ENCODE measurements at places on chromosomes 13 and 19. TPM values are rescaled to one million over a fixed set of nuclear protein-coding genes. Genes with fewer than 3 reads are reported as not detected.

Gene PIN1
- total RNA-seq, result 71.6 TPM

Gene ZNF440
- 9.8 TPM for total RNA-seq

Gene SERPINE3
- total RNA-seq, result not detected

Gene VSTM1
- not detected for total RNA-seq

Gene C13orf42
- total RNA-seq, result not detected

Gene CLDND2
- total RNA-seq, result not detected

Gene LMTK3
- total RNA-seq, result 0.92 TPM

Gene CLEC17A
- total RNA-seq, result 1.0 TPM

Gene NLRP12
- 0.41 TPM for total RNA-seq

Gene ZNF560
- not detected for total RNA-seq

Gene SPINT2
- total RNA-seq, result 89.5 TPM

Gene KIR2DL1
- not detected for total RNA-seq

Gene CBARP
- 1.1 TPM for total RNA-seq

Gene EDNRB
- total RNA-seq, result 39.4 TPM

- DNase-seq, result no peak
Observed at GRCh38 chr19:46648060-46648960, 12.3 kb upstream of the GNG8 start.

DNA sequence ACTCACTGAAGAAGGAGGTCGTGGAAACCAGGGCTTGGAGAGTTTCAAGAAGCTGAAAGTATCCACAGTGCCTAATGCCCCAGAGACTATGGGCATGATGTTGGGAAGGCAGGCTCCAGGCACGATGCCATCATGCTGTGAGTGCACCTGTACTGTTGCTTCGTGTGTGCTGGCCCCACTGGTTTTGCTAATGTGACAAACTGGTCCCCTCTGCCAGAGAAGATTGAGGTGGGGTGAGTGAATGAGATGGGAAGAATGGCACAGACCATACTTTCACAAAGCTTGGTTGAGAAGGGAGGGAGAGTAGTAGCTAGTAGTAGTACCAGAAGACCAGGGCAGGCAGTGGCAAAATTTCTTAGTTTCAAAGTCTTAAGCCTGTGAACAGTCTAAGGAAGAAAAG lies 19.0 kb upstream of the POP4 start:
- no peak for DNase-seq

- DNase-seq, result peak; percentile 92
Observed at GRCh38 chr13:106533101-106533942, 2.1 kb downstream of the EFNB2 start.

GRCh38 chr19:36420961-36421748 lies 2.7 kb upstream of the ZFP82 start:
- DNase-seq, result peak; percentile 64

DNA sequence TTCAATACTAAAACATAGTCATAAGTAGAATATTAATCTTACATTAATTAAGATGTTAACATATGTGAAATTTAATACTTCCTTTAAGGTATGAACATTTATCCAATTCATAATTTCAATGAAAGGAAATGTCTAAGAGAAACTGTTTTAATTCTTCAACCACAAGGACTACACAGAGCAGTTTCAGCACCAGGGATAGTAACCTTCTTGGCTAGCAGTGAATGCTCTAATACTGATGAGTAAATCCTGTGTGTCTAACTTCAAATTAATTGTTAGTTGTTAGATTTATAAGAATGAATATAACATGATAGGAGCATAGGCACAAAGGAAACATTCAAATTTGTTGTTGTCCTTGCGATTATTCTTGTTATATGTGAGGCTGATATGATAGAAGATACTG lies 15.6 kb upstream of the NBEA start:
- peak; percentile 66 for DNase-seq

GRCh38 chr13:64180756-64181155 lies 2765.1 kb upstream of the PCDH20 start:
- DNase-seq, result no peak

DNA sequence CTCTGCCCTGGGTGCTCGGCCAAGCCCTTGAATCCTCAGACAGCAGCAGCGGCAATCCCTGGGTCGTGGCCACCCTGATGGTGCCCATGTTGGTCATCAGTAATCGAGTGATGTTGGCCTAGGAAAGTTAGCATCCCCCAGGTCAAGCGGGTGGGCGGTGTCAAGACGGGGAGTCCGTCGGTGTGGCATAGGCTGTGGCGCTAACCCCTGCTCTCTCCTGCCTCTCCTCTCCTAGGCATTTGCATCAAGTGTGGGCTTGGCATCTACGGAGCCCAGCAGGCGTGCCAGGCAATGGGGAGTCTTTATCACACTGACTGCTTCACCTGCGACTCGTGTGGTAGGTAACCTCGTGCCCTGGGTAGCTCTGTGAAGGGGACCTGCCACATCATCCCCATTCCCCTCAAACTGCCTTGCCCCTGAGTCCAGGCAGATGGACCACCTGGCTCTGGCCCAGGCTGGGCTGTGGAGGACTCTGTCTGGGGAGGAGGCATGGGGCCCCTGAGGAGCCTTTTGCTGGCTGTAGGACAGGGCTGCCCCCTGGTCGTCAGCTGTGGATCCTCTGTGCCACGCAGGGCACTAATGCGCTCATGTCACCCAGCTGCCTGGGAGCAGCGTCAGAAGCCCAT lies 8.7 kb downstream of the WTIP start:
- no peak for DNase-seq

- peak; percentile 100 for DNase-seq
Observed at GRCh38 chr19:19063183-19064097, at the start of gene SLC25A42. Gene SLC25A42 (plus strand): TSS chr19:19063994. CDS start chr19:19096125, 32,131 bp downstream.

GRCh38 chr13:67390462-67391086 lies 160.4 kb upstream of the PCDH9 start:
- no peak for DNase-seq

- no peak for DNase-seq
Observed at GRCh38 chr13:113090806-113091205, 14.8 kb upstream of the F7 start.

DNA sequence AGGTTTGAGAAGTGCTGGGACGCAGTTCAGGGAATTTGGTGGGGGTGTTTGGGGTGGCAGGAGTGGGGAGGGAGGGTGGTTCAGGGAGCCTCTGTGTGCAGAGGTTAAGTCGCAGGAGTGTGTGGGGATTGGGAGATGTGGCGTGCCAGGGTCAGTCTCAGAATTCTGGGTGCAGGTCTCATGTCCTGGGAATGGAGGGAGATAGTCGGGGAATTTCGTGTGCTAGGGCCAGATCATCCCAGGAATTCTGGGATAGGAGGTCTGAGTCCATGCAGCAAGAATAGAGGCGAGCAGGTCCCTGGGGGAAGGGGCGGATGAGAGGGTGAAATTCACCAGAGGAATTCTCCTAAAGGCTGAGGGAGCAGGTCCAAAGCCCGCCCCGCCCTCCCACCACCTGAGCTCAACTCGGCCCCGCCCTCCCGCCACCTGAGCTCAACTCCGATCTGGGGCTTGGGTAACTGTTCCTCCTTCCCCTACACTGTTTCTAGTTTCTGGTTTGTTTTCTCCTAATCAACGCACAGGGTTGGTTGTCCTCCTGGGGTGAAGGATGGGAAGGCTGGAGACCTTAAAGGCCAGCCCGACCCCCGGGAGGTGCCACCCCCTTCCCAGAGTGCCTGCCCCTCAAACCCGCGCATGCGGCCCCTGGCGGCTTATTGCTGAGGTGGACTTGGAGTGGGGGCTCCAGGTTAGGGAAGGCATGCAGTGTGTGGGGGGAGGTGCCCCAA lies 15.2 kb downstream of the KCNC3 start:
- DNase-seq, result no peak

DNA sequence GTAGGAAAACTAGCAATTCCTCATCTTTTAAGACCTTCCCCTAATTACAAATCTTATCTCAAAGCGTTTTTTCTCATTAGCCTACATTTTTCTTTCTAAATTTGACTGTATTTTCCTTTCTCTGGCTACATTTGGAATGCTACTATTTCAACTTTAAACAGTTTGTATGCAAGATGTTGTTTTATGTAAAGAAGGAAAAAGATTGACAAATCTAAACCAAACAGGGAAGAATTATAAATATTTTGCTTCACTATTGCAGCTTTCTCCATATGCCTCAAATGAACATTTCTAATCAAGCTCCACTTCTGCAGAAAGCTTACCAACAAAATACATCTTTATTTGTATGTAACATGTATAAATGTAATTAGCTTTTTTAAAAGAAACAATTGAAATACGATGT lies 156.2 kb downstream of the MZT1 start:
- no peak for DNase-seq

DNA sequence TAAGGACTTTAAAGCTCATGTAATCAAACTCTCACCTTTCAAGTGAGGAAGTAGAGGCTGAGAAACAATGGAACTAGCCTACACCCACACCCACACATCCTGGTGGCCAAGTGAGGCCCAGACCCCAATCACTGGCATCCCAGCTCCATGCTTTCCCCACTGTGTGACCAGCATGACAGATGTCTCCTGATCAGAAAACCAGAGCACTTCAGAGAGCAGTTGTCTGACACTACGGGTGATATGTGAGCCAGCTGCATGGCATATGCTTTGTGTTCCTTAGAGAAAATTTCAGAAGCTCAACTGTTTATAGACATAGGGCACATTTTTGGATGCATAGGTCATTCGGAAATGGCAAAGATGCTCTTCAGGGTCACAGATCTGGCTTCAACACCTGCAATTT lies 315.2 kb downstream of the NDFIP2 start:
- DNase-seq, result peak; percentile 81

- DNase-seq, result no peak
Observed at GRCh38 chr19:48934837-48935236, 1.3 kb downstream of the DHDH start.

DNA sequence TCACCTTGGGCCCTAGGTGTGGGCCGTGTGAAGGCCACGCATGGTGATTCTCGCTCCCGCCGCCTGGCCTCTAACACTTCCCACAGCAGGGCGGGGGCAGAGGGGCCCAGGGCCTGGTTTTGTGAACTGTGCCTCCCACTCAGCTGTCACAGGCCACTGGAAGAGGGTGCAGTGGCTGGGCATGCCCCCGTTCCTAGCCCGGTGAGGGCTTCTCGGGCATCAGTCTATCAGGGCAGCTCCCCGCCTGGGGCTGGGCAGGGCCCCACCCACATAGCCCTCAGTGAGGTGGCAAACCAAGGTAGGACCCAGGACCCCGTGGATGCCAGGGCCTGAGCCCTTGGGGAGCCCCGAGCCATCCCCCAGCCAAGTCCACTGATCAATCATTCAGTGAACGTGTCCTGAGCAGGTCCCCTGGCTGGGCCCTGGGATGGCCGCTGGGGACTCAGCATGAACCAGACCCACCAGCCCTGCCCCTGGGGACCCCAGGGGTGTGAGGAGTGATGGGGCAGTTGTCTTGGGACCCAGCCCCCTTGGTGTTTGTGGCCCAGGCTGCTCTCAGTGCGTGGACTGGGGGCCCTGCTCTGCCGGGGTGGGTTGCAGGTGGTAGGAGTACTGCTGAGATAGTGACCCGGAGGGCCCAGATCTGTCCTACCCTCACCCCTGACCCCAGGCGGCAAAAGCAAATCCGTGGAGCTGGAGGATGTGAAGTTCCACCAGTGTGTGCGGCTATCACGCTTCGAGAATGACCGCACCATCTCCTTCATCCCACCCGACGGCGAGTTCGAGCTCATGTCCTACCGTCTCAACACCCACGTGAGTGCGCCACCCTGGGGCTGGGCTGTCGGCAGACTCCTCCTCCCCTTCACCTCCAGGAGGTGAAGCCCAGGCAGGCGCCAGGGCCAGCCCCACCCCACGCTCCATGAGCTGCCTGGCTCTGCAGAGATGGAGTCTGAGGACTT lies 29.4 kb downstream of the AP1M1 start:
- DNase-seq, result no peak

GRCh38 chr13:42758515-42758914 lies 22.9 kb upstream of the FAM216B start:
- DNase-seq, result no peak

- DNase-seq, result no peak
Observed at GRCh38 chr13:87244256-87244890, 426.8 kb upstream of the SLITRK5 start.

GRCh38 chr13:40192858-40193257 lies 473.6 kb downstream of the FOXO1 start:
- no peak for DNase-seq

DNA sequence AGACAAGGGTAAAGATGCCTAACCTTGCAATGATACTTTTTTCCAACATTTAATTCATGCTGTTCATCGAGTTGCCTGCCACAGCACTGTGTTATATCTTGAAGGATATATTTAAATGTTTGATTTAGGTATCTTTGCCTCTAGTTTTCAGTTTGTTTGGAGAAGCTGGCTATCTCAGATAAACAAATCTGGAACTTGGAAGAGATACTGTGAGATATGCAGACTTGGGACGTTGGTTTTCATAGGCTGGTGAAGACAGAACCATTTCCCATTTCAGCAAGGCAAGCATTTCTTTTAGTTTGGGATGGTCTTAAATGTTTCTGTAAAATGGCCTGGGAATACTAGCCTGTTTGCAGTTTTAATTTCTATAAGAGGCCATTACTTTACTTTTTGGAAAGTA lies 3.3 kb downstream of the RNASEH2B start:
- DNase-seq, result no peak

DNA sequence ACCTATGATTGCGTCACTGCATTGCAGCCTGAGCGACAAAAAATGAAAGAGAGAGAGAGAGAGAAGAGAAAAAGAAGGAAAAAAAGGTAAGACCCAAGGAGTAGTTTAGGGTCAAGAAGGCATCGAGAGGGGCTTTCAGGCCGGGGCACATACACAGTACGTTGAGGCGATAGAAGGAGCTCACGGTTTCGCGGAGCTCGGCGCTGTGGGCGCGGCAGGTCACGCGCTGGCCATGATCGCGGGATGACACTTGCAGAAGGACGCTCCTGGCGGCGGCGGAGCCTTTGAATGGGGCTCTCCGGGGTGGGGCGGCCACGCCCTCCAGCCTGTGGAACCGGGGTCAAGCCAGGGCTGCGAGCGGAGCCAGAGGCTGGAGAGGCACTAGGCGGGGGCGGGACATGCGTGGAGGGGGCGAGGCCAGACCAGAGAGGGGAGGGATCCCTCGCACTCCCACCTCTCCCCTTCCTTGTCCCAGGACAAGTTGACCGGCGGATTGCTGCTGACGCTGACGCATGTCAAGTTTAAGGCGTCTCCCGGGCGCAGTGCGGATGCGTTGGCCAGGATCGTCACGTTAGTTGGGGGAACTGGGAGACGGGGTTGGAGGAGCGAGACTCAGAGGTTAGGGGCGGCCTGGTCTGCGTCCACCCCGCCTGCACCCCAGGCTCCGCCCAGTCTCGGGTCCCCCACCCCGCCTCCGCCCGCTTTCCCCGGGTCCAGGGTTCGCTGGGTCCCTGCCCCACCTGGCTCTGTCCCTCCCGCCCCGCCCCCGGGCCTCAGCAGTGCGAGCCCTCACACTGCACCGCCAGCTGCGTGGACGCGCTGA lies 6.9 kb downstream of the NPHS1 start:
- peak; percentile 9 for DNase-seq

GRCh38 chr13:27130979-27131623 lies 40.5 kb downstream of the USP12 start:
- DNase-seq, result no peak

GRCh38 chr13:44052780-44053184 lies 173.1 kb downstream of the LACC1 start:
- DNase-seq, result peak; percentile 15

DNA sequence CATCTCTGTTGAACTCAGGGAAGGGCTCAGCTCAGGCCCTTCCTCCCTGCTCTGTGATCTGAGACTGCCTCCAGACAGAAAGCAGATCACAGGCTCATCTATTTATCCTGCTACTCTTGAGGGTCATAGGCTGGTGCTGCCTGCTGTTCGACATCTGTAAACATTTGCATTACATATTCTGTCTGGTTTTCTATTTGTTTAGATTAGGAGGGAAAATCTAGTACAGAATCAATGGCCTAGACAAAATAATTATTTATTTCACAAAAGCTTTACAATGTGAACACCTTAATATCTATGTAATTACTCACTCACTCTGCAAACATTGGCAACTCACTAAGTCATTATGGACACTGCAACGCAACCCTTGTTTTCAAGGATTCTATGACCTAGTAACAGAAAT lies 43.0 kb downstream of the CEP89 start:
- no peak for DNase-seq
